ENCODE measurements at places on chromosomes 5 and 9.

DNA sequence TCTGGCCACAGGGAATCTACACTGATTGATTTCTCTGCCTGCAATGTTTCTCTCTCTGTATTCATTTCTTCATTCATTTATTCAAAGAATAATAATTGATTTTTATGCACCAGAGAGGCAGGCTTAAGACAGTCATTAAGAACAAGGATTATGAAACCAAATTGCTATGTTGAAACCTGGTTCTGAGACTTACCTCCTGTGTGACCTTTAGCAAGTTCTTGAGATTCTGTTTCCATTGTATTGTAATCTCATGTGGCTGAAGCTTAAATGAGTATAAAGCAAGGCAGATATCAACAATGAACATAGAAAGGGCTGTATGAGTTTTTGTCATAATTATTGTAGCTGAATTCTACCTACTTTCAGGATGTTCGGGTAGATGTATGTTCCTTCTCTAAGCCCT lies 129.6 kb upstream of the GRIA1 start:
- DNase-seq, result no peak

GRCh38 chr5:10689391-10690081 lies 71.5 kb downstream of the DAP start:
- DNase-seq, result no peak

GRCh38 chr5:150671509-150672236 lies 10.6 kb downstream of the MYOZ3 start:
- DNase-seq, result no peak

- DNase-seq, result no peak
Measured at GRCh38 chr5:16754601-16755000, 137.8 kb upstream of the RETREG1 start.

DNA sequence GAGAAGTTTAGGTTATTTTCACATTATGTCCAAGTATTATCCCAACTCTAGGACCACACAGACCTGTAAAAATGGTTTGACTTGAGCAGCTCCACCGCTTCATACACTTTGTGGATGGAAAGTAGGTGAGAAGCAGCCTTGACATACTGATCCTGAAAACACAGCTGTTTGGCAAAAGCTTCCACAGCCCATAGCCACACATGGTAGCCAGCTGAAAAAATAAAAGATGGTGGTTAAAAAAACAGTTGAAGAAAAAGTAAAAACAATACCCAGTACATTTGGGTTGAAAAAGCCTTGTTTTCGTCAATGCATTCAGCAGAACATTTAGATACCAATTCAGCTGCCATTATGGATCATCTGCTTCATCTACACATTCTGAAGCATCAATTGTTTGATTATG lies 36.7 kb downstream of the GEMIN5 start:
- no peak for DNase-seq

- no peak for DNase-seq
Measured at GRCh38 chr5:68849103-68849502, 244.7 kb upstream of the SLC30A5 start.

DNA sequence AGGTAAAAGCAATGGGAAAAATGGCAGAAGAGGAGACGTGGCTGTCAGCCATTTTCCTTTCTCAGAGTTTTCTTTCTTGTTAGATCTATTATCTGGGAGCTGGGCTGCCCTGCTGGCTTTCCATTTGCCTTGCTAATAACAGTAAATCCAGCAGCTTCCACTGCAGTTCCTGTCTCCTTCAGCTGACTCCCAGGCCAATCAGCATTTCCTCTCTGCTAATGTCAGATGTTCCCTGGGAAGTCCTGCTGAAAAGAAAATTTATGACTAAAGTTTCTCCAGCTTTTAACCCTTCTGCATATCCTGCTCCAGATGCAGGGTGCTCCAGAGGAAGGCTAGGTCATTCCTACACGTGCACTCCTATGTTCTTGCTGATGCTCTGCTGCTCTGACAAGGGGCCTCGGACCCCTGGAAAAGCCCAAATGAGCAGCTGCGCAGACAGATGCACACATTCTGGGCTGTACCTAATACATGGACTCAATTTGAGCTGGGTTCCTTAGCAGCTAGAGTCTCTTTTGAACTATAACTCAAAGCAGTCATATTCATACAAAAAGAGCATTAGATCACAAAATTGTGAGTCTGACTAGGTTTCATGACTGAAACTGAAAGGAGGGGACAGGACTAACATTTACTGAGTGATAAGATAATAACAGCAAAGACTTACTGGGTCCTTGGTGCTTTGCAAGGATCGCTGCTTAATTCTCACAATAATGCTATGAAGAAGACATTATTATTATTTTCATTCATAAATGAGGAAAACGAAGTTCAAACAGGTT lies 182.2 kb downstream of the MAPKAP1 start:
- DNase-seq, result no peak

- no peak for DNase-seq
Measured at GRCh38 chr5:148981353-148981752, 81.5 kb downstream of the SH3TC2 start.

DNA sequence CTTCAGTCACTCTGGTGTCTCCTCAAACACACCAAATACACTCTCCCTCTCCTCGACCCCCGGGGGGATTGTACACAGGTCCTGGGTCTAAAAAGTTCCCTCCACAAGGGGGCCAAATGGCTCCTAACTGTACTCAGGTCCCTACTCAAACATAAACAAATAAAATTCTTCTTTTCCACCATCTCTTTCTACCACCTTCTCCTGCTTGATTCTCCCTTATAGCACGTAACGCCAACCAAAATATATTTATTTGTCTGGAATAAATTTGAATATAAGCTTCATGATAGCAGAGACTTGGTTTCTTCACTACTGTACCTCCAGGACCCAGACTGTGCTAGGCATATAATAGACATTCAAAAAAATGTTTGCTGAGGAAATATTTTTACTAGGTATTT lies 21.4 kb downstream of the ZNF608 start:
- DNase-seq, result no peak

DNA sequence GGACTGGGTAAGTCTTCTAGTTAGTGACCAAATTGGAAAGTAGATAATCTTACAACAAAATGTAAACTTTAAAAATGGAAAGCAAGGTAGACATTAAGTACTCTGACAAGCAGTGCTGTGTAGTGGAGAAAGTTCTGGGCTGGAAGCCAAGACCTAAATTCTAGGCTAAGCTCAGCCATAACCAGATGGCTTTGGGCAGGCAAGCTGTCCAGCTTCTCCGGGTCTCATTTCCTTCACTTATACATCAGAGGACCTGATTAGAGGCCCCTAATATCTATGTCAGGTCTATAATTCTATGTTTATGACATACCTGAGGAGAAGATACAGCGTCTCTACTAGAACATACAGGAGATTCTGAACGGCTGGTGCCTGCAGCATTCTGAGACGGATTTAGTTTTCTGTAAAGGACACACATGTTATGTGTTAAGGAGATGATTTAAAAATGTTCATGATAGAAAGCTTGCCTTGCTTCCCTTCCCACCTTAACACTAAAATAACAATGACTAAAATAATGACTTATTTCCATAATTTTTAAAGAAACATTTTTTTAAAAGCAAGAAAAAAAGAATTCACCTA lies 61.2 kb downstream of the ELL2 start:
- peak; percentile 16 for DNase-seq

DNA sequence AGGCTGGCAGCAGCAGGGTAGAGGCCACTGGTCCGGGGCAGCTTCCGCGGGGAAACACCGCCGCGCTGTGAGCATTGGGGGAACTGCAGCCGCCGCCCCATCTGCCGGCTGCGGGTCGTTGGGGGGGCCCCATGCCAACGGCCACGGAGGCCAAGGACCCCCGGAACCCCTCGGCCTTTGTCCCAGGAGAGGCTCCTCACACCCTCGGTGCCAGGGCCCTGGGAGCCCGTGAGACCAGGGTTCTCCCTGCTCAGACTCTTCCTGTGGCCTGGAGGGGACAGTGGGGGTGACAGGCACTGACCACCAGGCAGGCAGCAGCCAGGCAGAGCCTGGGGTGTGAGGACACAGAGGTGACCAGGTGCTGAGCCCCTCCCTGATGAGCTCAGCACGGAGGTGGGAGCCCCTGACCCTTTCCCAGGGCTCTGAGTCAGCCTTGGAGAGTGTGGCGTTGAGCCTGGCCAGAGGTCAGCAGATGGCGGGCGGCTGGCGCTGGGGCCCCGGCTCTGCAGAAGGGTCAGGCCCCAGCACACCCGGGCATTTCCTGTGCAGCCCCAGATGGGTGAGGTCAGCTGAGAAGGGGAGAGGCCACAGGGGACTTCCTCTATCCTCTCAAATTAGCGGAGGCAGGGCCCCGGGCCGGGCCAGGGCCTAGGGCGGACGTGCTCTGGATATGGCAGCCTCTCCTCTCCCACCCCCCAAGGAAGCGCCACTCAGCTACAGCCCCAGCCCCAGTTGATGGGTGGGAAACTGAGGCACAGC lies 17.9 kb upstream of the EGFL7 start:
- no peak for DNase-seq

- DNase-seq, result no peak
Measured at GRCh38 chr5:161373345-161373707, 173.2 kb downstream of the GABRB2 start.

- no peak for DNase-seq
Measured at GRCh38 chr5:172110260-172110815, 77.7 kb downstream of the STK10 start.

- DNase-seq, result no peak
Measured at GRCh38 chr9:76789840-76790239, 25.6 kb downstream of the PCA3 start.

- no peak for DNase-seq
Measured at GRCh38 chr5:93609762-93610161, 26.7 kb downstream of the NR2F1 start.

DNA sequence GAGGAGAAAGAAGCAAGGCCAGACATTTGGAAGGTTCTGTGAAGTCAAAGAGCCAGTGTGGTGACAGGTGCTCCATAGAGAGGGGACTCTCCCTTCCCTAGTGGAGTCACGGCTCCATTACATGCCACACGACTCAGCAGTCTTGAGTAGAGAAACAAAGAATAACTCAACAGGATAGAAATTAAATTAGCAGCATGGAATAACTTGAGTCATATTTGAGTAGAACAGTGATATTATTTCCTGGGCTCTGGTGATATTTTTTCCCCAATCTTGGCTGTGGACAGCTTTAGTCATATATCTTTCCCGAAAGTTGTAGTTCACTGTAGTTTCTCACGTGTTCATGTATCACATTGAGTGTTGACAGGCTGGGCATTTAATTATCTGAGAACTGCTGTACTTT lies 149.7 kb upstream of the EFNA5 start:
- DNase-seq, result no peak

DNA sequence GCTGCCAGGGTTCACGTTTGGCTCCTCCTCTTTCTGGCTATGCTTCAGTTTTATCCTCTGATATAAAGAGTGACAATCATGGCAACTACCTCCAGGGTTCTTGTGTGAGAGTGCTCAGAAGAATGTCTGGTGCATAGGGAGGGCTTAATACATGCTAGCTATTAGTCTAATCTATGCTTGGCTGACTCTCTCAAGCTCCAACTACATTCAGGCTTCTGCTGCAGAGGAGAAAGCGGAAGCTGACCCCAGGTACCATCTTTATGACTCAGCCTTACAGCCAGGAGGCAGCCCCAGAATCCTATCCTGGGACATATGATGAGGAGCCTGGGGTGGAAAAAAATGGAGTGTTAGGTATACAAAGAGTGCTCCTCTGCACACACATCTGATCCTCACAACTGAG lies 32.1 kb upstream of the RASGRF2 start:
- DNase-seq, result no peak

DNA sequence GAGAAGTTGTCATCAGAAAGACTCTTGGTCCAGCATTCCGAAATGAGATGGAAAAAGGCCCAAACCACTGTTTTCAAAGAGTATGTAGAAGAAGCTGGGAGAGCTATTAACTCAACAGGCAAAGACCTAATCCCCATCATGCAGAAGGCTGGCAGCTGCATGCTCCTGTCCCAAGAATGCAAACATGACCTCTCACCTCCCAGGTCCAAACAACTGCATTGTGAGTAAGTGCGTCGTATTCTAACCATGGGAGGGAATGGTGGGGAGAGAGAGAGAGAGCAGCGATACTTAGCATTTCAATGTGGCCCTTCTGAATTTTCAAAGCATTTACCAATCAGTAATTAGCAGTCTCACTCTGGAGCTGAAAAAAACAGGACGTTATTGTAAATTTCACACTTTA lies 27.6 kb downstream of the TRPC7 start:
- no peak for DNase-seq

DNA sequence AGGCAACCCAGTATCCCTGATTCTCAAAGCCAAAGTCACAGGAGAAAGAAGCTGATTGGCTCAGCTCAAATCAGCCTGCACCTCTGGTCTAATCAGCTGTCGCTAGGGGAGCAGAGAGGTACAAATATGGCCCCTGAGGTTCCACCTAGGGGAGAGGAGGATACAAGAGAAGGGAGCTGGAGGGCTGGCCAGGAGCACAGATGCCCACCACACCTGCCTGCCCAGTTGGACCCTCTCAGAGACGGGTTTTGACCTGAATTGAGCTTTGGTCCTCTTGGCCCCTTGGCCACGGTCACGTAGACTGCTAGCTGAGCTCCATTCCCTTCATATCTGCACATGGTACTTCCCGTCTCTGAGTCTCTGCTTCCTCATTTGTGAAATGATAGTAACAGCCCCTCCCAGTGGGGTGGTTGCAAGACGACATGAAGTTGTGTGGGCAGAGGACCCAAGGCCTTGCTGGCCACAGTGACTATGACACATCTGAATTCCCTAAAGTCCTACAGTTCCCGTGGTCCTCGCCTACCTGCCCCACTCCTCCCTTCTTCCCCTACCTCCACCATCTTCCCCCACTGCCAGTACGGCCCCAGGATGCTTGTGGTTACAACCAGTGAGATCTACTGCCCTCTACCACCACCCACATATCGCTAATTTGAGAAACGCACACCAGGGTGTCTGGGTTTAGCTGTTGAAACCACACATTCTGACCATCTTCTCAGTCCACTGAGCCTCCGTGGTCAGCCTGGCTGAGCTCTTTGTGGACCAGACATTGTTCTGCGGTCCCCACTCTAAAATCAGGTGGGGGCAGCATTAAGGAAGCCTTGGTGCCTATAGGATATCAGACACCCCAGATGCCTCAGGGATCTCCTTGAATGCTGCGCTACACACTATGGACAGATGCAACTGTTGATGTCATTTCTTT lies 60.3 kb upstream of the NEK6 start:
- no peak for DNase-seq
